ENCODE measurements at places on chromosomes 1 and 21. TPM values are rescaled to one million over a fixed set of nuclear protein-coding genes. Genes with fewer than 3 reads are reported as not detected.
A peak's percentile ranks its signal among the peaks of the same experiment; 100 is the strongest.

DNA sequence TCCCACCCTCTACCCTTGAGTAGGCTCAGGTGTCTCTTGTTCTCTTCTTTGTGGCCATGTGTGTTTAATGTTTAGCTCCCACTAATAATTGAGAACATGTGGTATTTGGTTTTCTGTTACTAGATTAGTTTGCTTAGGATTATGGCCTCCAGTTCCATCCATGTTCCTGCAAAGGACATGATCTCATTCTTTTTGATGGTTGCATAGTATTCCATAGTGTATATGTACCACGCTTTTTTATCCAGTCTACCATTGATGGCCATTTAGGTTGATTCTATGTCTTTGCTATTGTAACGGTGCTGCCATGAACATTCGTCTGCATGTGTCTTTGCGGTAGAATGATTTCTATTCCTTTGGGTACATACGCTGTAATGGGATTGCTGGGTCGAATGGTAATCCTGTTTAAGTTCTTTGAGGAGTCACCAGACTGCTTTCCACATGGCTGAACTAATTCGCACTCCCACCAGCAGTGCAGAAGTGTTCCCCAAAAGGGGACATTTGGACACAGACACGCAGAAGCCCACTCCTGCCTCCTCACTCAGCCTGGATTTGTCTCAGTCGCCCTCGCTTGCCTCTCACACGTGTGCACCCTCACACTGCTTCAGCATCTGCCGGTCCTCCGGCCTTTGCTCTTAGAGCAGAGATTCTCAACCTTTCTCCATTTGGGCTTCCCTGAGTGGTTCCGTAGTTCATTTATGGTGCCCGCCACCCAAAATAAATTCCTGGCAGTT is 3.7 kb downstream of the MX2 start:
- no peak overlapping the region for H3K27ac ChIP-seq
- H3K36me3 ChIP-seq = no peaks in the 10 kb centered on the region
- no peaks in the 10 kb centered on the region for H3K4me1 ChIP-seq
- DNase-seq = no peak
- no peak overlapping the region for H3K4me3 ChIP-seq

DNA sequence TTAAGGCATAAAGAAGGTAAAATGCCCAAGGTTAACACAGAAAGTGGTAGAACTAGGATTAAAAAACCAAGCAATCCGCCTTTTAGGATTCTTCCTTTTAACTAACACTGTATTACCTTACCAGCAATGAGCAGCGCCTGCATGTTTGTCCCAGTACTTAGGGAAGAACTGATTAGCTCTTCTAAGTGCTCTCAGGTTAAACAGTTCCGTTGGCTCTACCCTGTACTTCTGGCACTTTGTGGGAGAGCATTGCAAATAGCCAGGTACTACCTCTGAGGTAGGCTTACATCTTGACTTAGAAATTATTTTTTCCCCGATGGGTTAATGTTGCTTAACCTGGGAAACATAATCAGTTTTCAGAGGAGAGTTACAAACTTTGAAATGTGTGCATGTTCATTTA is 21.5 kb downstream of the DHX9 start:
- no peaks in the 10 kb centered on the region for H3K4me1 ChIP-seq
- no peaks in the 10 kb centered on the region for H3K27me3 ChIP-seq
- H3K4me3 ChIP-seq = no peak overlapping the region
- H3K36me3 ChIP-seq = peaks cover 47% of the 10 kb centered on the region

GRCh38 chr1:208292908-208293307 is 48.7 kb upstream of the PLXNA2 start:
- no peaks in the 10 kb centered on the region for H3K27me3 ChIP-seq
- H3K4me1 ChIP-seq = peaks cover under 1% of the 10 kb centered on the region
- no peak overlapping the region for H3K4me3 ChIP-seq
- no peak overlapping the region for H3K27ac ChIP-seq
- DNase-seq = no peak

DNA sequence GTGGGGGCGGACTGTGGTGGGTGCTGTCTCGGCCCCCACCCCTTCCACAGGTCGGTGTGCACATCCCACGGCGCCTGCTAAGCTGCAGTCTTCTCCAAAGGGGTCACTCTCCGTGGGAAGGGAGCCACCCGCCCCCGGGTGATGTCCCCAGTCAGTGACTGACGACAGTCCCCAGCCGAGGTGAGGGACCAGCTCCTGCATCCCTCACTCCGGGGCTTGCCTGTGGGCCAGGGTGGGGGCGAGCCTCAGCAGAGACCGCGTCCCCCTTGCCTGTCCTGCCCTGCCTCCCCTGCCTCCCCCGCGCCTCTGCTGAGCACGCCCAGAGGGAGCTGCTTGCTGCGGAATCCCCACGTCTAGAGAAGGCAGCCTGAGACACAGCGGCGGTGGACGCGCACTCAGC is 35.9 kb upstream of the PDE9A start:
- no peak overlapping the region for H3K27ac ChIP-seq
- no peaks in the 10 kb centered on the region for H3K36me3 ChIP-seq
- peaks cover 8% of the 10 kb centered on the region for H3K27me3 ChIP-seq
- peak; percentile 65 for DNase-seq

DNA sequence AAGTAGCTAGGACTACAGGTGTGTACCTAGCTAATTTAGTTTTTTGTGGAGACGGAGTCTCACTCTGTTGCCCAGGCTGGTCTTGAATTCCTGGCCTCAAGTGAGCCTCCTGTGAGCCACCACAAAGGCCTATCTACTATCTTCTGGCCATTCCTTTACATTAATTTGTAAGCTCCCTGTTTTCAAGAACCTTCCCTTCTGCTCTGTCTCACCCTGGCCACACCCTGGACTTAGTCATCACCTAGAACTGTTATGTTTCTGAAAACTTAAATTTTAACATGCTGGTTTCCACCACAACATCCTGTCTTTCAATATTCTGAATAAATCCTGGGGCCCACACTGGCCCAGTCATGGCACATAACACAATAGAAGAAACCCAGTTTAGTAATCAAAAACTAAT is 4.9 kb upstream of the B4GALT3 start:
- H3K27me3 ChIP-seq = no peaks in the 10 kb centered on the region
- H3K36me3 ChIP-seq = no peaks in the 10 kb centered on the region
- H3K27ac ChIP-seq = no peak overlapping the region
- H3K4me1 ChIP-seq = peaks cover 5% of the 10 kb centered on the region

GRCh38 chr1:15016001-15016400 is 137.5 kb upstream of the TMEM51 start:
- H3K36me3 ChIP-seq = no peaks in the 10 kb centered on the region
- no peak for DNase-seq

GRCh38 chr1:204477036-204477740 is 17.4 kb downstream of the PIK3C2B start:
- DNase-seq = no peak
- no peaks in the 10 kb centered on the region for H3K4me1 ChIP-seq
- no peaks in the 10 kb centered on the region for H3K27me3 ChIP-seq
- no peak overlapping the region for H3K4me3 ChIP-seq

DNA sequence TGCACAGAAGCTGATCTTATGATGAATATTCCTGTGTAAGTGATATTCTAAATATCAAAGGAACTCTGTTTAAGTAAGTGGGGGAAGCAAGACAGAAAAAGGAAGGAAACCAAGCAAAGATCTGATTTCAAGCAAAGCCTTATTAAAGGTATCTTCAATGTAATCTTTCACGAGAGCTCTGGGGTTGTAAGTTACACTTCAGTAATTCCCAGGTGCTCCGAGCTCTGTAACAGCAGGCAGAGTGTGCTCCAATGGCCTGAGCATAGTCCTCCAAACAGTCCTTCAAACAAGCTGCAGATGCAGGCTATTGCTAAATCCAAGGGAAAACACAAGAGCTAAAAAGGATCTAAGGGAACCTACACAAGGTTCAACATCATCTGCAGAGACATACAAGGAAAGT is 949.7 kb upstream of the TMPRSS15 start:
- no peaks in the 10 kb centered on the region for H3K27me3 ChIP-seq
- H3K4me3 ChIP-seq = no peak overlapping the region
- no peak overlapping the region for H3K27ac ChIP-seq
- no peaks in the 10 kb centered on the region for H3K36me3 ChIP-seq

- no peaks in the 10 kb centered on the region for H3K27me3 ChIP-seq
- H3K4me1 ChIP-seq = peaks cover 17% of the 10 kb centered on the region
- H3K36me3 ChIP-seq = no peaks in the 10 kb centered on the region
- H3K4me3 ChIP-seq = no peak overlapping the region
- peak overlapping the region; percentile 87 for H3K27ac ChIP-seq
These were observed 9.7 kb downstream of the ZMPSTE24 start for GRCh38 chr1:40267767-40268187.

- no peaks in the 10 kb centered on the region for H3K36me3 ChIP-seq
- no peak overlapping the region for H3K4me3 ChIP-seq
- no peak overlapping the region for H3K27ac ChIP-seq
- no peak for DNase-seq
- no peaks in the 10 kb centered on the region for H3K27me3 ChIP-seq
These were observed 21.1 kb downstream of the C1orf21 start for GRCh38 chr1:184407816-184408510.

DNA sequence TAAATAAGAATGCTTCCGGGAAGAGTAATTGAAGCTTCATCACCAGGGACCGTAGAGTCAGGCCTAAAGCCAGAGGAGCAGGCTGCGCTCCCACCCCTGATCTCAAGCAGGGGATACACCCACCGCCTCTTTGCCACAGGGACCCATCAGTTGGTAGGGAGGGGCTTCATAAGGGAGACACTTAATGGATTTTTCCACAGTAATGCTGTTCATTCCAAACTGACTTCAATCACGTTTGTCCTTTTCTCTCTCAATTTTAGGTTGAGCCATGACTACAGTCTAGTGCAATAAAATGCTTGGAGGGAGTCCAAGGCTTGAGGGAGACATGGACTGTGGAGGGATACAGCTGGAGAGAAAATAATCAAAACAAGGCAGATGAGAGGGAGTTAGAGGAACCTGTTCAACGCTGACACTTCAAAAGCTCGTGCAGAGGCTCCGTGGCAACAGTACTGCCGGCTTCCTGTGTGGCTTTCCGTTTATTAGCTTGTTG is 111.5 kb downstream of the SEC16B start:
- no peak for DNase-seq
- no peaks in the 10 kb centered on the region for H3K36me3 ChIP-seq

- H3K4me3 ChIP-seq = no peak overlapping the region
- peak overlapping the region; percentile 31 for H3K27ac ChIP-seq
- DNase-seq = no peak
These were observed 13.8 kb downstream of the EFHD2 start for GRCh38 chr1:15423355-15424077.

DNA sequence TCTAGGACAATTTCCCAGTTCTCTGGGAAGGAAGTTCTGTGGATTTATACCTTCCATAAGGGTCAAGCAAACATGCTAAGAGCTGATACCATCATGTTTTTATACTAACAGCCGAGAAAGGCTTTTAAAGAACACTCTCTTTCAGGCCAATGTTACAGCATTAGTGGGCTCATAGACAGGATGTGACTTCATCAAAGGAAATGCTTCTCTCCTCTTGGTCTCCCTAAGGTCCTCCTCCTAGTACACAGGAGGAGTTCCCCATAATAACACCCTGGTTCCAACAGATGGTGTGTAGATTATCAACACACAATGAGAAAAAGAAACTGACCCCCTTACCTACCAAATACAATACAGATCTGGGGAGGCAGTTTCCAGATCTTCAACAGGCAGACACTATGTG is 26.7 kb upstream of the GLIS1 start:
- H3K27me3 ChIP-seq = no peaks in the 10 kb centered on the region
- H3K4me1 ChIP-seq = no peaks in the 10 kb centered on the region
- no peak for DNase-seq
- H3K36me3 ChIP-seq = no peaks in the 10 kb centered on the region

GRCh38 chr1:8294170-8294697 is 23.7 kb upstream of the SLC45A1 start:
- H3K4me3 ChIP-seq = no peak overlapping the region
- no peaks in the 10 kb centered on the region for H3K4me1 ChIP-seq
- no peaks in the 10 kb centered on the region for H3K36me3 ChIP-seq
- no peak overlapping the region for H3K27ac ChIP-seq

GRCh38 chr1:116667575-116668105 is at the start of gene IGSF3:
IGSF3 (minus strand) TSS chr1:116667733; CDS start chr1:116666326, 1,407 bp downstream.
- H3K4me1 ChIP-seq = no peaks in the 10 kb centered on the region
- H3K36me3 ChIP-seq = no peaks in the 10 kb centered on the region
- peak within 1 kb of the TSS; percentile 79 for H3K4me3 ChIP-seq

DNA sequence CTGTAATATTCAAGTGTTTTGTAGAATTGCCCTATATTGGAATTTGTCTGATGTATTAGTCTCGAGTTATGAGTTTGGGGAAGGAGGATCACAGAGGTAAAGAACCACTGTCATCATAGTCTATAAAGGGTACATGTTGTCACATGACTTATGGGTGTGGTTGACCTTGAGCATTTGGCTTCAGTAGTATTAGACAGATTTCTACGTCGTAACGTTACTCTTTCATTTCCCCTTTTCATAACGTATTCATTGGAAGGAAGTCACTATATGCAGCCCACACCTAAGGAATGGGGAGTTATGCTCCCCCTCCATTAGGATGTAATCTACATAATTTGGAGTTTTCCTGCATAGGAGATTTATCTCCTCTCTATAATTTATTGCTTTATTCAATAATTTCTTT is 110.1 kb upstream of the VAV3 start:
- H3K4me3 ChIP-seq = no peak overlapping the region
- no peaks in the 10 kb centered on the region for H3K27me3 ChIP-seq
- H3K27ac ChIP-seq = no peak overlapping the region
- no peaks in the 10 kb centered on the region for H3K36me3 ChIP-seq
- H3K4me1 ChIP-seq = no peaks in the 10 kb centered on the region

- DNase-seq = peak; percentile 41
- peak overlapping the region; percentile 88 for H3K27ac ChIP-seq
- no peaks in the 10 kb centered on the region for H3K36me3 ChIP-seq
- no peaks in the 10 kb centered on the region for H3K27me3 ChIP-seq
- peak overlapping the region; percentile 79 for H3K4me3 ChIP-seq
- H3K4me1 ChIP-seq = peaks cover 22% of the 10 kb centered on the region
These were observed 593 bp upstream of the DNAJC16 start for GRCh38 chr1:15526021-15526489.

DNA sequence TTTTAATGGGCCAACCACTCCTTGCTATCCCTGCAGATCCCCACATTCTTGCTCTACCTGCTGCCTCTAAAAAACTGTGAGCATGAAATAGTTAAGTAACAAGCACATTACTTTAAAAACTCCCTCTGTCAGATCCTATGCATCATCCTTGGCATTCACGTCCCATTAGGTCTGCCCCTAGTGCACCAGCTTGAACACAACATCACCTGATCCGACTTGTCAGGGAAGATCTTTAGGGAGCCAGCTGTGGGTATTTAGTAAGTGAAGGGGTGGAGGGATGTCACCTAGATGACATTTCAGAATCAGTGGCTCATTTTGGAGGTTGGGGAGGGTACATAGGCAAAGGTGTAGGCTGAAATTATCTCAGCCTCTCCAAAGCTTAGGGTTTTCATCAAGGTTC is 33.5 kb downstream of the RXRG start:
- no peaks in the 10 kb centered on the region for H3K4me1 ChIP-seq
- no peak overlapping the region for H3K4me3 ChIP-seq
- H3K27me3 ChIP-seq = no peaks in the 10 kb centered on the region
- no peak for DNase-seq
- no peak overlapping the region for H3K27ac ChIP-seq

DNA sequence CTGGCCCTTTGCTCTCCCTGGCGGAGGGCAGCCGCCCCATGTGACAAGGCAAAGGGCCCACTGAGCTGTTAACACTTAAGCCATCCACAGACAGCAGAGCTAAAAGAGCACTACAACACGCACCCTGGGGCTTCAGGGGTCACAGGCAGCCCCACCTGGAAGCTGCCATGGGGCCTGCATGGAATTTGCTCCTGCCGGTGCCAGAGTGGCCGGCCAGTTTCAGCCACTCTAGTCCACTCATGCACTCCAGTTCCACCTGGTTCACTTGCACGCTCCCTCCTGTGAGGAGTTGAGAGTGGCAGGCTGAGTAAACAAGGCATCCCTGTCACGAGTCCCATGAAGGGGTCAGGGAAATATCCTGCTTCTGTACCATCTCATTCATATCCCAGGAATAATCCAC is 55.3 kb downstream of the RIMS3 start:
- no peaks in the 10 kb centered on the region for H3K4me1 ChIP-seq
- DNase-seq = no peak
- no peaks in the 10 kb centered on the region for H3K36me3 ChIP-seq
- no peak overlapping the region for H3K4me3 ChIP-seq

The TRIM67 gene
- 0.06 TPM for total RNA-seq

The GUCA2B gene
- total RNA-seq = 0.38 TPM

The RNU1-1 gene
- 4,050 TPM for total RNA-seq

The ANGPTL7 gene
- 0.26 TPM for total RNA-seq

Data from pancreas (tissue), 10 donors.